ENCODE measurements at places on chromosomes 16 and 17.
A peak's percentile ranks its signal among the peaks of the same experiment; 100 is the strongest.

GRCh38 chr16:22926105-22926751 is 112.3 kb downstream of the HS3ST2 start:
- no peak for DNase-seq

- no peak for DNase-seq
Measured at GRCh38 chr16:51125992-51126391, 25.1 kb downstream of the SALL1 start.

DNA sequence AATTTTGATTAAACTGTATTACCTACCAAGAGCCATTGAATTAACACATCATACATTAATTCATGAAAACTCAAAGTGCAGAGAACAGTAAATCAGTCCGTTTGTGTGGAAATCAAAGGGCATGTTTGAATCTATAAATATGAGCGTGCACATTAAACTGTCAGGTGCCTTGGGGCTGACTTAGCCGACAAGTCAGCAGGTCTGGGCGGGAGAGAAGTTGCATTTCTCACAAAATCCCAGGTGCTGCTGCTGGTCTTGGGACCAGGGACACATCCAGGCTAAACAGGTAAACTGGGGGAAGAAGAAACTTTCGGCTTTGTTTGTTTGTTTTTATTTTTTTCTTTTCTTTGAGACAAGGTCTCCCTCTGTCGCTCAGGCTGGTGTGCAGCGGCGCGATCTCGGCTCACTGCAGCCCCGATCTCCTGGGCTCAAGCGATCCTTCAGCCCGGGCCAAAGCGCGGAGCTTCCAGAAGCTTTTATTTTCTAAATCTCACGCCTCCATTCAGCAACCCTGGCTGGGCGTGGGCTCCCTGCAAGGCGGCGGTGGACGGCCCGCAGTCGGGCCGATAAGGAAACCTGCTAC is 213.9 kb downstream of the MRTFB start:
- peak; percentile 68 for DNase-seq

GRCh38 chr16:55147396-55147795 is 176.6 kb upstream of the IRX6 start:
- no peak for DNase-seq

DNA sequence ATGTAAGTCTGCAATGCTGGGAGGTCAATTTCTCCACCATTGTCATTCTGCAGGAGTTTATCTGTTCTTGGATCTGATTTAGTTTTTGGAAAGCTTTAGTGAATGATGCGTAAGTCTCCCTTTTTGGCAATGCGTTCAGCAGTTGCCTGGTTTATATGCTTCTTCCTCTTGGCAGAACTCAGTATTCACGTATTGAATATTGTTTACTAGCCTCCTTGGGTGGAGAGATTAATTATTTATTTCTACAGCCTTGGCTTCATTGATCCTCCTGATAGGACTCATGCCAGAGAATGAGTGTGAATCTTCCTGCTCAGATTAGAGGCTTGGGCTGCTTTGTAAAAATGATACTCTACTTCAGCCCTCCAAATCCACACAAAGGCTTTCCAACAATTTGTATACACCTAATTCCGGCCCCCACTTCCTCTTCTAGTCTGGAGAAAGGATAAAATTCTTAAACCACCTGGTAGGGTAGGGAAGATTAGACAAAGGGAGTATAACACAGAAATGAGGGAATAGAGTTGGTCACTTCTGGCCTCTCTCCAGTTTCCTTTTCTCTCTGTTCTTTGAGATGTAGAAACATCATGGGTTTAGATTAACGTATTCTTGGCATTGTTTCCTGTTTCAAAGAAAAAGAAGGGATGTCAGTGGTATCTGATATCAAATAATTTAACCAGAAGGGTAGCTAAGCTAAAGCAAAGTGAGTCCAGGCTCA is 929.8 kb downstream of the KCNJ2 start:
- no peak for DNase-seq

DNA sequence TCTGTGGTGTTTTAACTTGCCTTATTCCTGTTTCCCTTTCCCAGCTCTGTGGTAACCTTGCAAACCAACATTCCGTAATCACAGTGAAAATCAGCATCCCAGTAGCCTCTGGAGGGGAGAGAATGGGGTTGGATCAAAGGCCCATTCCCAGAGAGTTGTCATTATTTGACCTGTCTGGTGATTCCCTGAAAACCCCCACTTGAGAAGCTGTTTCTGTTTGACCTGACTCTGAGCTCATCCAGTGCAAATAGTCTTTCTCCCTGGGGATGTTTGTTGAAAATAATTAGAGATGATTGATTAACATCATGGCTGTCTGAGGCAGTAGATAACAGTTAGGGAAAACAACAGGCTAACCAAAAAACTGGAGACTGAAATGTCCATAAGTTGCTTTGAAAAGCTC is 3.0 kb downstream of the CACNG1 start:
- no peak for DNase-seq

- DNase-seq = no peak
Measured at GRCh38 chr16:53821487-53821886, 117.5 kb downstream of the FTO start.

GRCh38 chr16:3009568-3010390 is 2.9 kb upstream of the CLDN9 start:
- DNase-seq = no peak

GRCh38 chr16:30378236-30379157 is 3.9 kb downstream of the SEPTIN1 start:
- DNase-seq = peak; percentile 94

GRCh38 chr16:69880640-69881133 is 70.4 kb upstream of the CLEC18A start:
- no peak for DNase-seq

GRCh38 chr16:88634141-88634993 is 4.0 kb upstream of the IL17C start:
- peak; percentile 86 for DNase-seq

- peak; percentile 13 for DNase-seq
Measured at GRCh38 chr16:52497067-52497816, 49.7 kb downstream of the TOX3 start.

- no peak for DNase-seq
Measured at GRCh38 chr17:67290244-67290643, 45.2 kb upstream of the HELZ start.

DNA sequence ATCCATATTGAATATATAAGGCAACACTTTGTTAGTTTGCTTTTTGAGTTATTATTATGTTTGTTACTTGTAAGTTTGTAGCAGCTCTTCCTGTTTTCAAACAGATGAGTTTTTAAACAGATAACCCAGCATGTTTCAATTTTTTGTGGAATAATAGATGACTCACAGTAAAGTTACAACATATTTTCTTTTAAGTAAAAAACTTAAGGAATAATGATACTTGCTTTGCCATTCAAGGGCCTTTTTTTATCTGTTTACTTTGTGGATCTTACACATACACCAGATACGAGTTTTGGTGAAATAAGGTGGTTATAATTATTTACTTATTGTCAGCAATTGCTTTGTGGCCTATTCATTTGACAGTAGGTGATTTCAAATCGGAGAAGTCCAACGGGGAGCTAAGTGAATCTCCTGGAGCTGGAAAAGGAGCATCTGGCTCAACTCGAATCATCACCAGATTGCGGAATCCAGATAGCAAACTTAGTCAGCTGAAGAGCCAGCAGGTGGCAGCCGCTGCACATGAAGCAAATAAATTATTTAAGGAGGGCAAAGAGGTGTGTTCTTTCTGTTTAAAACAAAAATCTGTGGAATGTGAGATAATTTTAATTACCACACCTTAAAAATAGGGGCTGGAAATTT is 66.3 kb downstream of the BPTF start:
- no peak for DNase-seq

- no peak for DNase-seq
Measured at GRCh38 chr17:63039342-63039741, 73.3 kb downstream of the TANC2 start.

DNA sequence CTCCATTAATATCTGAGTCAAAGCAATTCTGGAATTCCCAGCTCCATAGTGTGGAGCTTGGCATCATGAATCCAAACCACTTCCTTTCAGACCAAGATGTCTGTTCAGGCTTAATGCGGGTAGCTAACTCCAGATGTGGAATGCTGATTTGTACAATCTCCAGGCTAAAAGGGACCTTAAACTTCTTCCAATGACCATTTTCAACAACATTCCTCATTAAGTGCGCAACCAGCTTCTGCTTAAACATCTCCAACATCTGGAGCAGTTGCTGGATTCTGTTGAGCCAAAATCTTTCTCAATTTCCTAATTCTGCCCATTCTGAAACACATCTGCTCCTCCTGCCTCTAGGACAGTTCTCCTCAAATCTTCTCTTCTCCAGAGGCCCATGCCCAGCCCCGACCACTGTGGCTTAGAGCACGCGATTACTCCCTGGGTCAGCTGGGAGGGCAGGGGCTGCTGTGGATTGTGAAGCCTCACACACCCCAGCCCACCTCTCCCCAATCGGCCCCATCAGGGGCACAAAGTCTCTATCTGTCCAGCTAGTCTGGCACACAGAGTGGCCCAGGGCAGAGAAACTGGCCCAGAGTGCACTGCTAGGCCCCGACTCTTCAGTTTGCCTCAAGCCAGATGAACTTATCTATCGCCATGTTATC is 36.2 kb downstream of the ASPA start:
- no peak for DNase-seq

- no peak for DNase-seq
Measured at GRCh38 chr17:56030009-56030624, 123.2 kb upstream of the ANKFN1 start.

GRCh38 chr16:35733971-35734702 is 2274.7 kb downstream of the TP53TG3F start:
- DNase-seq = no peak

GRCh38 chr16:4944333-4945281 is 7.7 kb upstream of the PPL start:
- peak; percentile 97 for DNase-seq

DNA sequence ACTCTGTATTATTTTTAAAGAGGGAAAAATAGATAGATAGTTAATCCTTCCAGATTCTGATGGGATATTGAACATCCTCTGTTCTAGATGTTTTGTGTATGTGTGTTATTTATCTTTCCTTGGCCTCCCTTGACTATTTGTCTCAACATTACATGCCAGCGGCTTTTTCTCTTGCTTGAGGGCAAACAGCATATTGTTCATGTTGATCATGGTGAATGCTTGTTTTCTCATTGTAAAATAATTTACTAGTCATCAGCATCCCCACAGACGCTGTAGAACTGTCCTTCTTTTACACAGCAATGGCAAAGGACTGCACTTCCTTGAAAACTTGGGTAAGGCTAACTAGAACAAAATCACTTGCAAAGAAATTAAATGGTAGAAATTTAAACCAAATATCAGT is 1376.4 kb upstream of the GOT2 start:
- DNase-seq = no peak

GRCh38 chr16:13056607-13057006 is 155.2 kb downstream of the SHISA9 start:
- DNase-seq = no peak

DNA sequence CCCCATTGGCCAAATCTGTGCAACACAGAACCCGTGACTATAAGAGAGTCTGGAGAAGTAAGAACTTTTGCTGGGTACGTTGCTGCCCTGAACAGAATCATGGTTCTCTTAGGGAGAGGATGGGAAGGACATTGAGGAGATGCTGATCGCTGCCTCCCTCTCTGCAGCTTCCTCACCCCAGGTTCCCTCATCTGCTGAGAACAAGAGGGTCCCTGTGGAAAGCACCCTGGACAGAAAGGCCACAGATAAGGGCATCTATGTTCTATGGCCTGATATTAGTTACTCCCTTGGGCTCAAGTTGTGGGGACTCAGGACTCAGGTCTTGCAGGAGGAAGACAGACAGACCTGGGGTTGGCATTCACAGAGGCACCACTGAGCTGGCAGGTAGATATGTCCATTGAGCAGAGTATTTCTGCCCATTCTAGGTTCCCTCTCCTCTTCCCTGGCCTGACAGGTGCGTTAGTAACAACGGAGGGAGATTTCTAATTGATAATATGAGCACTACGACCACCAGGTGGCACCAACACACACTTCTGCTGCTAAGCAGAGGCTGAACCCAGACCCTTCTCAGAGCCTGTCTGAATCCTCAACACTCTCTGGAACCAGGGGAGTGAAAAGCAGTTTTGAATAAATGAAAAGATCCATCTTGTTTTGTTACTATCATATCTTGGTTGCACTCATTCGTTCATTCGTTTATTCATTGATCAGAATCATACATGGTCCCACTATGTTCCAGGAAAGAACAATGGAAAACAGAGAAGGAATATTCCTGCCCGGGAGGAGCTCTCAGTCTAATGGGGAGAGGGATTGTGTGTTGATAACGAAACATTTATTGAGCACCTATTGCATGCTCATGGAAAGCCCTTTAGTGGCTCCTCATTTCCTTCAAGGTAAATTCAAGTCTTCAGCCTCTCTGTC is 56.4 kb downstream of the SLC6A2 start:
- DNase-seq = peak; percentile 70

GRCh38 chr16:53142823-53143568 is 88.2 kb downstream of the CHD9 start:
- DNase-seq = no peak

GRCh38 chr16:27040732-27041131 is 26.0 kb upstream of the C16orf82 start:
- no peak for DNase-seq

- DNase-seq = peak; percentile 46
Measured at GRCh38 chr17:67132366-67132765, 88.0 kb downstream of the CACNG1 start.

DNA sequence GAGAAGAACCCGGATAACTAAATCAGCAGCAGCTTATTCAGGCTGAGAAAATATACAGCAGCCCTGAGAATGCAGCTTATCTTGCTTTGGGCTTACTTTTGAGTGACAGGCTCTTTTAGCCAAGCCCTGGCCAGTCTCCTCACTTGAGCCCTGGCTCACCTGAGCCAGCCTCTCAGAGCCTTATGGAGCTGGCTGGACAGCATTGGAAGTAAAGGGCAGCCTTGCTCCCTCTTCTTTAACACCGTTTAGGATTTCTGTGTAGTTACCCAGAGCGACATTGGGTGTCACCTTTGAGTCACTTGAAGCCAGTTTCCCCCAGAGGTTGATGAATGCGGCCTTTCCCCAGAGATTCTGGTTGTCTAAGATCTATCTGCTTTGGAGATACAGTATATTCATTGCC is 7.7 kb upstream of the NPIPB2 start:
- peak; percentile 72 for DNase-seq

DNA sequence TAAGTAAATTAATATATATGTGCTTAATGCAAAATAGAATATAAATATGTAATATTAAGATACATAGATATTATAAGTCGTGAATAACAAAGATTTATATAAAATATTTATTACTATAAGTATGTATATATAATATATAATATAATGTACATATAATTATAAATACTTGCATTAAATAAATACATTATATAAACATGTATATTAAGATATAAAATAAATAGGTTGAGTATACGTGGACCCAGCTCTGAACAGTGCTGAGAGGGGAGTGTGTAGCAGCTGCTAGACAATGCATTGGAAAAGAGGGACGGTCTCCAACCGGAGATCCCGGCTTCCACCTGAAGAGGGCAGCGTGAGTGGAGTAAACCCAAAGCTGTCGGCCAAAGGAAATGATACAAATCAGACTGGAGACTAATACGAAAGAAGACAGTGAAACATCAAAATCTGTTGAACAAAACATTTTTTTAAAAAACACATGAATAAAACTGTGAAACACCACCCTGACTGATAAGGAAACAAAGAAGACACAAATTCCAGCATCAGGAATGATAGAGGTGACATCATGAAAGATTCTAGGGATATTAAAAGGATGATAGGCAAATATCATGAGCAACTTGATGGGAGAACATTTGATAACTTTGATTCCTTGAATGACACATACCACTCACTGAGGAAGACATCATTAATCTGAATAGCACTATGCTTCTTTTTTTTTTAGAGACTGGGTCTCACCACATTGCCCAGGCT is 125.4 kb upstream of the CHMP6 start:
- DNase-seq = peak; percentile 40

- DNase-seq = no peak
Measured at GRCh38 chr16:58123896-58124600, 5.1 kb downstream of the CFAP20 start.

- DNase-seq = peak; percentile 67
Measured at GRCh38 chr17:43338886-43339516, 59.8 kb upstream of the ARL4D start.

Measured in SW480 (cell line).